ENCODE measurements at places on chromosomes 4 and X.

- DNase-seq = no peak
Measured at GRCh38 chr4:100060765-100061416, 110.8 kb upstream of the H2AZ1 start.

- DNase-seq = no peak
Measured at GRCh38 chrX:1673337-1673736, 58.5 kb downstream of the ASMT start.

GRCh38 chrX:16213961-16214360, 46.7 kb downstream of the MAGEB17 start:
- DNase-seq = peak; percentile 81

DNA sequence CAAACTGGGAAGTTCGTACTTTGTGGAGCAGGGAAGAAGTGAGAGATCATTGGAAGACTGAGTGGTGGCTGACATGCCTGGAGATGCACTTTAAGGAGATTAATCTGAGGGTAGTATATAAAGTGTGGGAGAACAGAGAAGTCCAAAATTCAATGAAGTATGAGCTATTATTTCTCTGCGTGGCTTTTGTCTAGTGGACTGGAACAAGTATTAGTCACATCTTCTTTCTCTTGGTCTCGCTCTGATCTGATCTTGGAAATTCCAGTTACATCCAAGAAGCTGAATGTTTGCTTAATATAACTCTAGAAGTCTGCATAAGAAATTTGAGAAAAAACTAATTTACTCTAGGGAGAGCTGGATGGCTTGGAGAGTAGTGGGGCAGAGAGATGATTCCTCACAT, 64.8 kb upstream of the NR0B1 start:
- DNase-seq = no peak

- DNase-seq = no peak
Measured at GRCh38 chrX:28589046-28589445, 1.8 kb downstream of the IL1RAPL1 start.

GRCh38 chr4:138596896-138597295, 354.7 kb upstream of the SLC7A11 start:
- no peak for DNase-seq

DNA sequence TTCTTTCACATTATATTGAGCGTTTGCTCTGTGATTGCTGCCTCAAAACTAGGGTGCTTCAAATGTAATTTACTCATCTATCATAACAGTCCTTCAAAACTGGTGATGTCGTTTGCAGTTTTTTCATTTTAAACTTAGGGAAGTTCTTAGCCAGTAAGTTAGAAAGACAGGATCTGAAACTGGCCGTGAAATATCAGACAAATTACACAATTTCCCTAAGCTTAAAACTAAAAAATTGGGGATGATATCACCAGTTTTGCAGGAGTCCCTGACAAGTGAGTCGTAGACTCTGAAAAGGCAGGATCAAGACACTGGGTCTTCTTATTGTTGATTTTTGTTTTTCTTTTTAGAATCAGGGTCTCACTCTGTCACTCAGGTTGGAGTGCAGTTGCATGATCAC, 44.8 kb downstream of the MOB1B start:
- DNase-seq = no peak

GRCh38 chrX:23742174-23742696, 841 bp downstream of the ACOT9 start:
- DNase-seq = peak; percentile 77
